Activated CD4-positive, alpha-beta T cell treated with anti-CD3 and anti-CD28 coated beads for 48 hours (primary cell): ENCODE measurements at places on chromosomes 7 and 10.
A peak's percentile ranks its signal among the peaks of the same experiment; 100 is the strongest.

- peak; percentile 97 for DNase-seq
Measured at GRCh38 chr10:27099916-27100812, at the start of gene ANKRD26. Gene ANKRD26, minus strand, starts transcription at chr10:27100494. Its CDS starts 168 bp downstream, at chr10:27100326.

- peak; percentile 34 for DNase-seq
Measured at GRCh38 chr7:50147951-50148808, 55.1 kb upstream of the ZPBP start.

GRCh38 chr10:84957427-84957826, 629.0 kb downstream of the CCSER2 start:
- DNase-seq, result no peak

DNA sequence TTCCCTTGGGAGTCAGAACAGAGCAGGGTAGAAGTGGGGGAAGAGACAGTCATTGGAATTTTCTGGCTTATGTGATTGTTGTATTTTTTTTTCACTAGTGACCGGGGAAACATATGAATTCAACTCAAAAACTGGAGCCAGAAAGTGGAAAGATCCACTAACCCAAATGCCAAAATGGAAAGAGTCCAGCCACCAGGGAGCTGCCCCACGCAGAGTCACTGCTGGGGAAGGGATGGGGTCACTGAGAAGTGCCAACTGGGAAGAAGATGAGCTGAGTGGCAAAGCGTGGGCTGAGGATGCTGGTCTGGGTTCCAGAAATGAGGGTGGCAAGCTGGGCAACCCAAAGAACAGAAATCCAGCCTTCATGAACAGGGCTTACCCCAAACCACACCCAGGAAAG, 69.2 kb downstream of the CDHR3 start:
- no peak for DNase-seq

DNA sequence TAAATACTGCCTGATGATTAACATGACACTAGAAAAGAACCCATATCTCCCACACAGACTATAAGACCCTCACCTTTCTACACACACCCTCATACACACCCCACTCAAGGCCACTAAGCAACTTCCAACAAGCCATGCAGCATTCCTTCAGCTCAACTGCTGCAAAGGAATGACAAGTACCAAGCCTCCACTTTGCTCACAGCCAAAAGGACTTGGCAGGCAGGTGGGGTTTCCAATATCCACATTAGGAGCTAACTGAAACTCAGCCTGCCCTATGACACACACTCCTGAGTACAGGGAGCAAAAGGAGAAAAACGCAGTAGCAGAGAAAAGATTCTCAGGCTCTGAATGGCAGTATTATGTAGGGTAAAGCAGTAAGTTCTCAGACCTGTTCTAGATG, 13.4 kb downstream of the USP54 start:
- no peak for DNase-seq

- DNase-seq, result no peak
Measured at GRCh38 chr7:5685205-5685604, 96.3 kb downstream of the RNF216 start.

GRCh38 chr7:117784315-117784714, 88.9 kb downstream of the CTTNBP2 start:
- DNase-seq, result no peak

GRCh38 chr7:17963281-17963680, 23.0 kb upstream of the SNX13 start:
- no peak for DNase-seq

DNA sequence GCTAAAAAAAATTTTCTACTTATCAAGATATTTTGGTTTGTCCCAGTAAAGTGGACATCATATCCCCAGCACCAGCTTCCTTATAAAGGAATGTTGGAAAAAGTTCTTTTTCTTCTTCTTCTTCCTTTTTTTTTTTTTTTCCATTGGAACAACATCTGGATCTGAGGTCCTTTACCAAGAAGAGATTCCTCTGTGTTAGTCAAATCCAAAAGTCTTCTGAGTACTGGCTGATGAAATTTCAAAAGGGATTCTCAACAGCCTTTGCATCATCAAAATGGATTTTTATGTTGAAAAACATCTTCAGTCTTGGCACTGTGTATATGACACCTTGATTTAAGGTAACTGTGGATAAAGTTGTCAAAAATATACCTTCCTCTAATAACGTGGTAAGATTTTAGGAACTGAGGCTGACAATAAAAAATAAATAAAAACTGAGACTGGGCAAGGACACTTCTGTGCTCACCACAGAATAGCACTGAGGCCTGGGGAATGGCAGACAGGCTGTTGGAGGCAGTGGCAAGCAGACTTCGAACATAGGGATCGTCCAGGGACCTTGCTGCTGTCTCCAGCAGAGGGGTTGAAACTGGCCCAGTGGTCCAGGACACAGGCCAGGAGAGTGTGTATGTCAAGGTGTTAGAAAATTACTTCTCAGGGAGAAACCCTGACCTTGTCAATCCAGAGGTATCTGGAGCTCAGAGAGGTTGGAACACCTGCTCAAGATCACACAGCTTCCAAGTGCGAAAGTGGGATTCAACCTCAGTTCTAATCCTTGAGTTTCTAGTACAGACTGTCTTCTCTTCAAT, 130.4 kb downstream of the PTPN20 start:
- no peak for DNase-seq

DNA sequence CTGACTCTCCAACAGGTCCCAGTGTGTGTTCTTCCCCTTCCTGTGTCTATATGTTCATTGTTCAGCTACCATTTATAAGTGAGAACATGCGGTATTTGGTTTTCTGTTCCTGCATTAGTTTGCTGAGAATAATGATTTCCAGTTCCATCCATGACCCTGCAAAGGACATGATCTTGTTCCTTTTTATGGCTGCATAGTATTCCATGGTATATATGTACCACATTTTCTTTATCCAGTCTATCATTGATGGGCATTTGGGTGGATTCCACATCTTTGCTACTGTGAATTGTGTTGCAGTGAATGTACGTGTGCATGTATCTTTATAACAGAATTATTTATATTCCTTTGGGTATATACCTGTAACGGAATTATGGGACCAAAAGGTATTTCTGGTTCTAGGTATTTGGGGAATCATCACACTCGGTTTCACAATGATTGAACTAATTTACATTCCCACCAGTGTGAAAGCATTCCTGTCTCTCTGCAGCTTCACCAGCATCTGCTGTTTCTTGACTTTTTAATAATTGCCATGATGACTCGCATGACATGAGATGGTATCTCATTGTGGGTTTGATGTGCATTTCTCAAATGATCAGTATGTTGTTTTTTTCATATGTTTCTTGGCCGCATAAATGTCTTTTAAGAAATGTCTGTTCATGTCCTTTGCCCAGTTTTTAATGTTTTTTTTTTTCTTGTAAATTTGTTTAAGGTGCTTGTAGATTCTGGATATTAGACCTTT, 60.2 kb downstream of the LSMEM1 start:
- DNase-seq, result no peak

GRCh38 chr7:135257790-135258189, 24.2 kb downstream of the STRA8 start:
- DNase-seq, result no peak

DNA sequence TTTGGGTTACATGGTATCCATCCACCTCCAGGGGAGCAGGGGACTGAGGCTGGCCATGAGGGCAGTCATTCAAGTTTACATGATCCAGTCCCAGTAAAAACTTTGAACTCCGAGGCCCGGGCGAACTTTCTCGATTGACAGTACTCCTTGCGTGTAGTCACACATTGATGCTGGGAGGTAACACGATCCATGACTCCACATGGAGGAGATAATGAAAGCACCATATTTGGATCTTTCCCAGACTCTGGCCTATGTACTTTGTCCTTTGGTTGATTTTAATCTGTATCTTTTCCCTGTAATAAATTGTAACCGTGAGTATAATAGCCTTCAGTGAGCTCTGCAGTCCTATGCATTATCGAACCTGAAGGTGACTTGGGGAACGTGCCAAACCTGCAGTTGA, 401.6 kb downstream of the KCNMA1 start:
- no peak for DNase-seq

- no peak for DNase-seq
Measured at GRCh38 chr10:119336599-119336998, 129.2 kb downstream of the GRK5 start.

GRCh38 chr7:47153058-47153457, 428.9 kb downstream of the TNS3 start:
- DNase-seq, result no peak

DNA sequence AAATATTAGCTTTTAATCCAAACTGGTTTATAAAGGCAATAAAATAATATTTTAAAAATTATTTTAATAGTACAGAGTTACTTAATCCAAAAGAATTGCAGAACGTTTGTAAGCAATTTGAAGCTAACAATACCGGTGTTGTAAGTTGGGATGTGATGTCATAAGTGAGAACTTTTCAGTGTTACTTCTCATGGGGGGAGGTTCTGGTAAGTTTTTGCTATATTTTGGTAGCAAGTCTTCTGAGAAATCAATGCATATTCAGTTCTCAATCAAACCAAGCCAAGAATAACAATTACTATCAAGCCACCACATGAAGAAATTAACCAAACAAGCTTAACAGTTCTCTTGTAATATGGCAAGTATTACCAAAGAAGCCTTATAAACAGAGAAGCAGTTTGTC, 147.1 kb upstream of the ASAH2 start:
- DNase-seq, result no peak

DNA sequence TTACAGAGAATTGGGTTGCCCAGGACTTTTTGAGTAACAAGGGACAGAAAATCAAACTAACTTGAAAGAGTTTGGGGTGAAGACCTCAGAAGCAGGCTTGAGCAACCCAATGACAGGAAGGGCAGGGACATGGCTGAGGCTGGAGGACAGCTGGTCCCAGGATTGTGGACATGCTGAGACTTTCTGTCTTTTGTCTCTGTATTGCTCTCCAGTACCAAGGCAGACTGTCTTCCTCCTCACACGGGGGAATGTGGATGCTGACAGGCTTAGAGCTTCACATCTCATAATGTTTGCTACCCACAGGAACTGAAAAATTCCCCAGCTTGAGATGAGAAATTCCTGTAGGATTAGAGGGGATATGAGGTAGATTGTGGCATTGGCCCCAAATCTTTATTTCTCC, 229.6 kb downstream of the PHF14 start:
- DNase-seq, result no peak

GRCh38 chr10:68332259-68333057, at the start of gene PBLD:
Gene PBLD, minus strand, starts transcription at chr10:68332928. Its CDS starts 26,084 bp downstream, at chr10:68306844.
- peak; percentile 72 for DNase-seq

- DNase-seq, result peak; percentile 32
Measured at GRCh38 chr10:104622598-104623209, 18.4 kb upstream of the SORCS3 start.

- no peak for DNase-seq
Measured at GRCh38 chr10:87925570-87925969, 62.1 kb downstream of the PTEN start.

DNA sequence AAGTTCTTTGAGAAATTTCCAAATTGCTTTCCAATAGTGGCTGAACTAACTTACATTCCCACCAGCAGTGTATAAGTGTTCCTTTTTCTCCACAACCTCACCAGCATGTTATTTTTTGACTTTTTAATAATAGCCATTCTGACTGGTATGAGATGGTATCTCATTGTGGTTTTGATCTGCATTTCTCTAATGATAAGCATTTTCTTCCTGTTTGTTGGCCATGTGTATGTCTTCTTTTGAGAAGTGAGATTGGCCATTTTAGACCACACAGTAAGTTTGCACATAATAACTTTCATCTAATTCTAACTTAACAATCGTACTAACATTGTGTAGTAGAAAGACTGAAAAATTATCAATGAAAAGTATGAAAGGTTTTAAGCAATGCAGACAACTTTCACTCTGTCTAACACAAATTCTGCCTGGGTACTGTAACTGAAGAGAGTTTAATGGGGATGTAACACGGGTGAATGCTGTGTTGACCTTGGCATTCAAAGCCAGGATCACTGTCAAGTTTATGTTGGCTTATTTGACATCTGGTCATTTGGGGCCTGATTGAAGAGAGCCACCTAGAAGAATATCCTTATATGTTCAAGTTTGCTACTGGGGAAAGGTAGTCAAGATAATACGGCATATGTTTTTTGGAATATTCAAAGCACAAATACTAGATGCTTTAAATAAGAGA, 50.4 kb downstream of the FAM171A1 start:
- DNase-seq, result no peak

GRCh38 chr10:1126461-1126860, 70.3 kb downstream of the WDR37 start:
- no peak for DNase-seq

GRCh38 chr7:66905278-66905677, 15.7 kb upstream of the TMEM248 start:
- DNase-seq, result no peak

GRCh38 chr10:121828045-121828444, 99.8 kb downstream of the ATE1 start:
- DNase-seq, result no peak

DNA sequence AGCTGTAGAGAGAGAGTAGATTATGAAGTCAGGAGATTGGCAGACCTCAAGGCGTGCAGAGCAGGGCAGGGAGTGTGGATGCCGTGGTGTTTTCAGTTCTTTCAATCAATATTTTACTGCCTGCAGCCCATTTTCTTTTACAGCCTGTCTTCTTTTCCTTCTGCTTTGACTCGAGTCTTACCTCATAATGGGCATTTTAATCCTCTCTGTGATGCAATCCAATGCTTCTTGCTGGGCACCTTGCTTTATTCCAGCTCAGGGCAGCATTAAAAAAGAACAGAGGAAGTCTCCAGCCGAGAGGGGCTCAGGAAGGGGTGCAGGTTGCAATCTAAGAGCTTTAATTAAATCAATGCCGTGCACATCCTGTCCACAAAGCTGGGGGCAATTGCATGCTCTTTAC, 839.0 kb downstream of the LRMDA start:
- no peak for DNase-seq

DNA sequence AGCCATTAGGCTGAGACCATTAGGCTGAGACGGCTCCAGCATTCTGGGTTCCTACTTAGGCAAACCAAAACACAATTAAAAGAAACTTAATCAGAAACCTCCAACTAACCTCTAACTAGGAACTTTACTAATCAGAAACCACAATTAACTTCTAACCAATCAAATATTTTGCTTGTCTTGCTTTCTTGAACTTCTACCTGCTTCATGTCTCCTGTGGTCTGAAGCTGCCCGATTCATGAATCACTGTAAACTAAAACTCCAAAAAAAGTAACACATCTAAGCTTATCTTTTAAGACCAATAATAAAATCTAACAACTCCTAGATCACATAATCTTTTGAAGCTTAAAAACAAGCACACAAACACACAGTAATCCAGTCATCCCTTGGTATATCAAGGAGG, 76.1 kb downstream of the PDSS1 start:
- no peak for DNase-seq

DNA sequence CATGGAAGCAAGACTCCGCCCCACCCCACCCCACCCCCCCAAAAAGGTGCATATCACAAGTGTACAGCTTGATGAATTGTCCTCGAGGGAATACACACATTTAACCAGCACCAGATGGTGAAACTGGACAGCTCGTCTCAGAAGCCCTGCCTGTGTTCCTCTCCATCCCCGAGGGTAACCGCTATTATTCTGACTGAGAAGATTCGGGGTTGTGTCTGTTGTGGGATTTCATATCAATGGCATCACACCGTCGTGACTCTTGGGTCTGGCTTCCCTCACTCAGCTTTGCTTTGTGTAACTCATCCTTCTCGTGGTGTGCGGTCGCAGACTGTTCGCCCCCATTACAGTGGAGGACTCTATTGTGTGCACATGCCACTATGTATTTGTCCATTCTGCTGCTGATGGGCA, 18.9 kb downstream of the PODXL start:
- DNase-seq, result no peak
